ENCODE measurements at places on chromosomes 3 and 15.

GRCh38 chr3:15556512-15556911 lies 35.0 kb upstream of the COLQ start:
- DNase-seq: peak; percentile 75

DNA sequence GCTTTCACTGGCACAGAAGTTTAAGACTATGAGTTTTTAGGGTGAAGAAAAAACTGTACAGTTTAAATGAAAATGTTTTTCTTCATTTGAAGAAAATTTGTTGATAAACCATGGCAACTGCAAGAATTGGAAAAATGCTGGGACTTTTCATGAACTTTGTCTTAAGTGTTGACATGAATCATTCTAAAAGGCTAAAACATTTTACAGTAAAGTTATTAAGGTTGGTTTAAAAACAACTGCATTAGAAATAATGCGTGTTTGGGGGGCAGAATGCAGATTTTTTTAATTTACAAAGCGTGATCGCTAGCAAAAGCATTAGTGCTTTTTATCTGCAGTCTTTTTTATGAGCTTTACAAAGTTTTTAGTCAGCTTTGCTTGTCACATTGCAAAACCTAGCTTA lies 601.9 kb upstream of the TGFBR2 start:
- no peak for DNase-seq

DNA sequence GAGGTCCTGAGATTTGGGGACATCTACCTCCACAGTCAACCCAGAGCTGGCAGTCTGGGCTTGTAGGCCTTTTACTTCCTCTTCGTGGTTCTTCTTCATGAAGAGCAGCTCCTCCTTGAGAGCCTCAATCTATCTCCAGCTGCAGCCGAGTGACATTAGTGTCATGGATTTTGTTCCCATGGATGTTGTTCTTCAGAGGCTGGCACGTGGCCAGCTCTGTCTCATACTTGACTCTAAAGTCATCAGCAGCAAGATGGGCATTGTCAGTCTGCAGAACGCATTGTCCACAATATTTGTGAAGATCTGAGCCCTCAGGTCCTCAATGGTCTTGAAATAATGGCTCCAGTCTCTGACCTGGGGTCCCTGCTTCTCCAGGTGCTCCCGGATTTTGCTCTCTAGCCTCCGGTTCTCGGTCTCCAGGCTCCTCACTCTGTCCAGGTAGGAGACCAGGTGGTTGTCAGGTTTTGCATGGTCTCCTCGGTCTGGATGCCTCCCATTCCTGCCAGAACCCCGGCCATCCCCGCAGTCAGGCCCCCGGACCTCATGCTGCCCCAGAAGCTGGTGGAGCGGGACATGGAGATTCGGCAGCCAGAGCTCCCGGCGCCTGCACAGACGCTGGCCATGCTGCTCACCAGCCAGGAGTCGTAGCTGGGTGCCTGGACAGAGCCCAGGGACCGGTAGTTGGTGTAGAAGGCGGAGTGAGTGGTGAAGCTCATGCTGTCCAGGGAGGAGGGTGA lies 3.4 kb upstream of the CCNL1 start:
- DNase-seq: no peak

- no peak for DNase-seq
These were observed 8.2 kb downstream of the B3GNT5 start for GRCh38 chr3:183261151-183261724.

- DNase-seq: peak; percentile 2
These were observed 76.2 kb upstream of the C2CD4B start for GRCh38 chr15:62241135-62241770.

All from OCI-LY7 (cell line).